ENCODE measurements at places on chromosomes 13 and 19.

- DNase-seq: peak; percentile 72
These were observed 2117.6 kb downstream of the PCDH9 start for GRCh38 chr13:65112531-65112941.

- no peak for DNase-seq
These were observed 327.5 kb upstream of the DACH1 start for GRCh38 chr13:72194523-72194922.

DNA sequence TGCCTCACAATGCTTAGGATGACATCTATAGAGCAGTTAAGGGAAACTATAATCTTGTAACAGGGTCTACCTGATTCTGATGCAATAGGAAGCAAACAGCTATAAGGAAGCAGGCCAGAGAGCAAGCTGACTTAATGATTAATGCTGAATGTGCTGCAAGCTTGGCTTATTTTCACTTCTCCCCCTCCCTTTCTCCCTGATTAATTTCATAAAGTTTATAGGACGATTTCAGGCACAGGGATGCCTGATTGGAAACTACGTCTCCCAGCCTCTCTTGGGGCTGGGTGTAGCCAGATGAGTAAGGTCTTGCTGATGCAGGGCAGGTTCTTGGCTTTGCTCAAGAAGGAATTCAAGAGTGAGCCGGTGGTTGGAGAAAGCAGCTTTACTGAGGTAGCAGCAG lies 82.8 kb upstream of the MRI1 start:
- DNase-seq: no peak

GRCh38 chr19:7636317-7636690 lies 606 bp upstream of the STXBP2 start:
- DNase-seq: no peak

DNA sequence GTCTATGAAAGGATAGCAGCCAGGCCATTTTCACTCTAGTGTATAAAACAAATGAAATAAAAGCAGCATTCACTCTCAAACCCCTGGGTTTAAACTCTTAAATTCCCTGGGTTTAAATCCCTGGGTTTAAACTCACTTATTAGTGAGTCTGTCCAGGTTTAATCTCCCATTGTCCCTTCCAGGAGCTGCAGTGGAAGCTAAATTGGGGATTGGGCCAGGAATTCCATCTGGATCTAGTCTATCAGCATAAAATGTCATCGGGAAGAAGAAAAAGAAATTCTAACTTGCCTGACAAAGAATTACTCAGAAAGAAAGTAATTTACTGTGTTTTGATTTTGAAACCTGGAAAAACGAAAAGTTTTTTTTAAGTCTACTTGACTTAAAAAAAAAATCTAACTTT lies 54.8 kb downstream of the FRY start:
- no peak for DNase-seq

GRCh38 chr13:44196196-44196751 lies 177.3 kb upstream of the SERP2 start:
- no peak for DNase-seq

GRCh38 chr19:51027873-51028272 lies 1.5 kb upstream of the KLK11 start:
- no peak for DNase-seq

DNA sequence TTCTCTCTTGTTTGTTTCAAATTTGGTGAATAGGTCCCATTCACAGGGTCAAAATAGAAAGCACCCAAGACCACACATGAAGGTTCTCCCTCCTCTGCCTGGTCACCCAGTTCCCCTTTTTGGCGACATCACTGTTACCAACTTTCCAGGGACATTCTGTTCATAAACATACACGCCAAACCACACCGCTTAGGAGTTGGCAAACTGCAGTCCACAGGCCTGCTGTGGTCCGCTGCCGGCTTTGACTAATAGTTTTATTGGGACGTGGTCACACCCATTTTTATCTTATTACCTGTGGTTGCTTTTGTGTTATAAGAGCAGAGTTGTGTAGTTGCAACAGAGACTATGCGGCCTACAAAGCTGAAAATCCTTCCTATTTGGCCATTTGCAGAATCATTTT lies 24.2 kb downstream of the UHRF1 start:
- DNase-seq: no peak

DNA sequence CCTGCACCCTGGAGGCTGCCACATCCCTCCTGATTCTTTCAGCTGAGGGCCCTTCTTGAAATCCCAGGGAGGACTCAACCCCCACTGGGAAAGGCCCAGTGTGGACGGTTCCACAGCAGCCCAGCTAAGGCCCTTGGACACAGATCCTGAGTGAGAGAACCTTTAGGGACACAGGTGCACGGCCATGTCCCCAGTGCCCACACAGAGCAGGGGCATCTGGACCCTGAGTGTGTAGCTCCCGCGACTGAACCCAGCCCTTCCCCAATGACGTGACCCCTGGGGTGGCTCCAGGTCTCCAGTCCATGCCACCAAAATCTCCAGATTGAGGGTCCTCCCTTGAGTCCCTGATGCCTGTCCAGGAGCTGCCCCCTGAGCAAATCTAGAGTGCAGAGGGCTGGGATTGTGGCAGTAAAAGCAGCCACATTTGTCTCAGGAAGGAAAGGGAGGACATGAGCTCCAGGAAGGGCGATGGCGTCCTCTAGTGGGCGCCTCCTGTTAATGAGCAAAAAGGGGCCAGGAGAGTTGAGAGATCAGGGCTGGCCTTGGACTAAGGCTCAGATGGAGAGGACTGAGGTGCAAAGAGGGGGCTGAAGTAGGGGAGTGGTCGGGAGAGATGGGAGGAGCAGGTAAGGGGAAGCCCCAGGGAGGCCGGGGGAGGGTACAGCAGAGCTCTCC lies 6.9 kb upstream of the CEACAM5 start:
- DNase-seq: no peak

DNA sequence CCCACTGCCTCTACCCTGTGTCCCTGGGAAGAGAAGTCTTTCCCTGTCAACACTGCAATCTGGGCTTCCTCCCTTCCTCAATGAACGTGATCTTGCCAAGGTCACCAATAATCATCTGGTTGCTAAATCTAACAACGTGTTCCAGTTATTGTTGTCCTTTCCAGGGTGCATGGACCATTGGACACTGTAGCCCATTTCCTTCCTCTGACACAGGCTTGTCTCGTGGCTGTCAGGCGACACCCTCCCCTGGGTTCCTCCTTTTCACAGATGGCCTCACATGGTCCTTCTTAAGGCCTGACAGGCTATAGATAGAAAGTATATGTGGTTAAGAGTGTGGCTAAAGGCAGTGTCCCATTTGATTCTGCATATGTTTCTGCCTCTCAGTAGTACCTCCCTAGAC lies 67.7 kb upstream of the STARD13 start:
- no peak for DNase-seq

DNA sequence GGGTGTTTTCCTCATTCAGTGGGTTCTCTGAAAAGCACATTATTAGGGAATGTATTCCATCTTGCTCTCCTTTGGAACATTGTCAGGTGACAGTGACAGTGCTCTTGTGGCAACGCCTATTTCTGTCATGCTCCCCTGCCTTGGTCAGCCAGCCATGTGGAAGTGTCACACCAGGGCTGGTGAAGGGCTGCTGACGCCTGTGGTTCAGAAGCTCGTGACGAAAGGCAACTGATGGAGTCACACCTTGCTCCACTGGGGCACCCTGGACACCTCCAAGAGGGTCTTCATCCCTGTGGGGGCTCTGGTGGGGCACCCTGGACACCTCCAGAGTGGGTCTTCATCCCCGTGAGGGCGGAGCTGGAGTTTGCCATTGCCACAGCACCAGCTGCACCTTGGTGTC lies 68.9 kb upstream of the GPR183 start:
- no peak for DNase-seq

DNA sequence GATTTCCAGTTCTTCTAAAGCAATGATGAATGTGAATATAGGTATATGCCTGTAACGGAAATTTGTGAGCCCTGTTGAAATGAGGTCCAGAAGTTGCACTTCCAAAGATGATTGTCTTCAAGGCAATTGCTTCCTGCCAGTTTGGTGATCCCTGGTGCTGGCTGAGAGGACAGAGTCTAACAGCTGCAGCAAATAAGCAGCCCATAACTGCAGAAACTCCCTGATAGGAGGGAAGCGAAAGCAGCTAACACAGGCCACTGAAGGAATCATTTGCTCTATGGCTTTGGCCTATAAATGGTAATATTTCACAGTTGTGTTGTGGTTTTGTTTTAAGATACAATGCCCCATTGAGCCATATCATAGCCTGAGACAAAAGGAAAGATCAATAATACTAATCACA lies 451.5 kb upstream of the MIR17HG start:
- DNase-seq: no peak

DNA sequence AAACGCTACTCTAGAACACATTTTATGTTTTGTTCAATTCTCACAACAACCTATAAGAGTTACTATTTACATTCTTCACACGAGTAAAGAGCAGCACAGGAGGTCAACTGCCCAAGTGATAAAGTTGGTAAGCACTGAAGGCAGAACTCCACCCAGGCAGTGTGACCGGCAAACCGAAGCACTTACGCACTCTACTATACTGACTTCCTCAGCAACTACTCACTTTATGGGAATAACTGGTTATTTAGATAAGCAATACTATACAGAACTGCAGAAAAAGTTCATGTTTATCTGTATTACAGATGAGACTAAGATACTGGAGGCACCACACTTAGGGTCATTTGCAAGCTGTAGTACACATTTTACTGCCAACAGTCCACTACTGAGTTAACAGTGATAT lies 28.8 kb downstream of the FOXO1 start:
- DNase-seq: no peak

GRCh38 chr19:6271721-6272410 lies 7.9 kb downstream of the MLLT1 start:
- peak; percentile 65 for DNase-seq

DNA sequence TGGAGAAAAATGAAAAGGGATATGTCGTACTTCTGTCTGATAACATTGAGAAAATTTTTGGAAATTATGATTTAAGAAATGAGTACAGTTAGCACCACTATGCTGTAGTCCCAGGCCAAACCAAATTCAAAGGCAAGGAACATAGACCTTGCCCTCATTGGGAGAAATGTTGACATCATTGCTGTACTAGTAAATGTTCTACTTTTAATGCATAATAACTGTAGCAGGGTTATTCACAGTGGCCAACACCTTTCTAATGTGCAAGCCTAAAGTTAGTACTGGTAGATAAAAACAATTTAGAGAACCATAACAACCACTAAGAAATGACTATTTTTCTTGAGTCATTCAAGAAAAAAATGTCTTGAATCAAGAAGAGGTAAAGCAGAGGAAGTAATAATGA lies 792.6 kb upstream of the GPC6 start:
- no peak for DNase-seq

DNA sequence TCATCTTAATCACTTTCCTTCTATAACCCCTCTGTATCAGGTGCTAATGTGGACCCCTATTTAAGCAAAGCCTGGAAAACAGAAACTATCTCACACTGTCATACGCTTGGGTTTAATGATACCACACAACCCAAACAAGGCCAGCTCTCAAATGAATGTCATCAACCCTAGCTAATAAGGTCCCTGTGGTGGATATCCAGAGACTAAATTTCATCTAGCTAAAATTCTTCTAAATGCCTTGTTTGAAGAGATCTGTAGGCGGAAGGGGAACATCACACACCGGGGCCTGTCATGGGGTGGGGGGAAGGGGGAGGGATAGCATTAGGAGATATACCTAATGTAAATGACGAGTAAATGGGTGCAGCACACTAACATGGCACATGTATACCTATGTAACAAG lies 95.5 kb downstream of the FOXO1 start:
- DNase-seq: no peak

DNA sequence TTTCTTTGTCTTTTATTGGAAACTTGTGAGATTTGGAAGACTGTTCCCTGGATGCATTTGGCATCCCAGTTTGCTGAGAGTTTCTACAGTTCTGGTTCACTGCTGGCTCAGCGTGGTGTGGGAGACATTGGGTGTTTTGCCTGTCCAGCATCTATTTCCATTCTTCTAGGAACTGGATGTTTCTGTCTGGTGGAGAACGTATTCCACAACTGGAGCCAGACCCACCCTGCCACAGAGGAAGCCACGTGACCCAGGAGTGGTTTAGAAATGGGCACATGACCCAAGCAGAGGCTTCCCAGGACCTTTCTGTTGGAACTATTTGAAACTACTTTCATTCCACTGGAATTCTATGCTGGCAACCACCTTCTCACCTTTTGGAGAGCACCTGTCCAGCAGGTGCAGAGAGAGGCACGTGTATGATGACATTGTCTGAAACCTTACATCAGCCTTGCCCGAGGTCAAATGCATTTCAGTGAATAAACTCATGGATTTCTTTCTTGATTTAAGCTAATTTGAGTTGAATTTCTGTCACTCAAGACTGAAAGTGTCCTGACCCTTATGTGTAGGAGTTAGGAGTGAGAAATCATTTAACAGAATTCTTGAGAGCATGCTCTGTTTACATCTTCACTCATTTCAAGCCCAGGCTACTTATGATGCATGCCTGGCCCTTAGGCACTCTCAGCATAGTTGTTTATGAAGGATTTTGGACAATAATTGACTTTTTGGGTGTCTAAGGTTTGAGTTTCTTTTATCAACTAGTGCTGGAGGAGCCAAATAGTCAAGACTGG lies 121.8 kb downstream of the AKAP11 start:
- no peak for DNase-seq

DNA sequence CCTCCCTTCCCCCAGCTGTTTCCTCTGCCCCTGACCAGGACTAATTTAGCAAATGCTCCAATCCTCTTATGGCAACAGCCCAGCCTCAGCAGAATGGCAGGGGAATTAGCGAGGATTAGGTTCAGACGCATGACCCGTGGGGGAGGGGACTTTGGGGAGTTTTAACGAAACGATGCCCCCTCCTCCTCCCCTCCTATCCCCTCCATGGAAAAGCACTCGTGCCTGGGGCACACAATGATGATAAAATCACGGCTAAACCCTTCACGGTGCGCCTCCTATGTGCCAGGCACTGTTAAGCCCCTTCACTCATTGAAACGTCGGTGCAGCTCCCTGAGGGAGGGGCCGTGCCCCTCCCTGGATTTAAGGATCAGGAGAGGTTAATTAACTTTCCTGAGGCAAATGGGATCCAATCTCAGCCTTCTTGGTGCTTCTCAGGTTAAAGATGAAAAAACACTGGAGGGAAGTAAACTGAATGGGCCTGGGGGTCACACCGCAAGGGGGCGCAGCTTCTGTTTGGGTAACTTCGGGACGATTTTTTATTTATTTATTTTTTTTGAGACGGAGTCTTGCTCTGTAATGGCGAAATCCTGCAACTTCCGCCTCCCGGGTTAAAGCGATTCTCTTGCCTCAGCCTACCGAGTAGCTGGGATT lies 10.1 kb upstream of the TPRX2 start:
- no peak for DNase-seq

- DNase-seq: peak; percentile 50
These were observed 5.2 kb upstream of the LMNB2 start for GRCh38 chr19:2461751-2462634.

DNA sequence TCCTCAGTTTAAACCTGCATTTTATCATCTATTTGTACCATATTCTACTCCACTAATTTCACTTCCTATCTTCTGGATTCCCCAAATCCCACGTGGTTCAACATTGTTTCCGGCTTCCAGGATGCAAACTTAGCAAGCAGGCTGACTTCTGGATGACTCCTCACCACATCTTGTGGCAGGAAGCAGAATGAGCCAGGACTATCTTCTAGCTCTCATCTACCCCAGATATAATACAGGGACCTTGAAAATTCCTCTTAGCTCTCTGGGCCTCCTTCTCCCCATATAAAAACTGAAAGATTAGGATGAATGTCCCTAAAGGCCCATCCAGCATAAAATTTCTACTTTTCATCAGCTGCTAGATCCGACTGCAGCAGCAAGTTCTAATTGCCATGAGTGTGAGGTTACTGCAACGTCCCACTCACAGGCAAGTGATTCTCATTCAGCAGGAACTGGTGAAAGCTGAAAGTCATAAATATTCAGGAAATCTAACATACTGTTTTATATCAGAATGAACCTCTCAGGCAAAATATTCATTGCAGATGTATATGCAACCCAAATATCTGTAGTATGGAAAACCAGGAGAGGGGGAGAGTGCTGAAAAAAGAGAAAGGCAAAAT lies 93.4 kb downstream of the KCTD12 start:
- DNase-seq: peak; percentile 57
